Activated CD8-positive, alpha-beta memory T cell treated with anti-CD3 and anti-CD28 coated beads, Interleukin-2, amount 50 U/mL, for 4 hours (primary cell): ENCODE measurements at places on chromosomes 12 and 14.

DNA sequence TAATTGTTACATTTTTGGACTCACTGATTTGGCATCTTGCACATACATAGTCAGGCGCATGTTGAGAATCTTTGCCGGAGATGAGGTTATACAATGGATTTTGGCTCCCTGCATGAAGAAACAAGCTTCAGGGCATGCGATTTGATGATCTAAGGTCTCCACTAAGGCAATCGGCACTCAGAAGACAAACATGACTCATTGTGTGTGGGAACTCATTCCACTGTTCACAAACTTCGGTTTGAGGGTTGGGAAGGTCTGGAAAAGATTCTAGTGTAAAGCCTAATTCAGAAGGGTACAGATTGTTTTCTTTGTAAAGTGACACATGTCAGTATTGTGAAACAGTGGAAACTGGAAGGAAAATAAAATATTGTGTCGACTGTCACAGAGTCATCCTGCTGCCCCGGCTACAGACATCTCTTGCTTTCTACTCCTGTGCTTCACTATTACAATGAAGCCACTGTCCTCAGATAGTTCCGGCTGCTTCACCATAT lies 192.6 kb upstream of the HMGA2 start:
- DNase-seq, result no peak

- no peak for DNase-seq
Measured at GRCh38 chr14:35285168-35286002, 6.8 kb upstream of the PSMA6 start.

GRCh38 chr12:43763769-43764168 lies 5.0 kb downstream of the IRAK4 start:
- DNase-seq, result no peak

- DNase-seq, result no peak
Measured at GRCh38 chr12:127925971-127926370, 341.0 kb upstream of the TMEM132C start.

GRCh38 chr12:39935275-39935674 lies 170.6 kb downstream of the SLC2A13 start:
- no peak for DNase-seq

DNA sequence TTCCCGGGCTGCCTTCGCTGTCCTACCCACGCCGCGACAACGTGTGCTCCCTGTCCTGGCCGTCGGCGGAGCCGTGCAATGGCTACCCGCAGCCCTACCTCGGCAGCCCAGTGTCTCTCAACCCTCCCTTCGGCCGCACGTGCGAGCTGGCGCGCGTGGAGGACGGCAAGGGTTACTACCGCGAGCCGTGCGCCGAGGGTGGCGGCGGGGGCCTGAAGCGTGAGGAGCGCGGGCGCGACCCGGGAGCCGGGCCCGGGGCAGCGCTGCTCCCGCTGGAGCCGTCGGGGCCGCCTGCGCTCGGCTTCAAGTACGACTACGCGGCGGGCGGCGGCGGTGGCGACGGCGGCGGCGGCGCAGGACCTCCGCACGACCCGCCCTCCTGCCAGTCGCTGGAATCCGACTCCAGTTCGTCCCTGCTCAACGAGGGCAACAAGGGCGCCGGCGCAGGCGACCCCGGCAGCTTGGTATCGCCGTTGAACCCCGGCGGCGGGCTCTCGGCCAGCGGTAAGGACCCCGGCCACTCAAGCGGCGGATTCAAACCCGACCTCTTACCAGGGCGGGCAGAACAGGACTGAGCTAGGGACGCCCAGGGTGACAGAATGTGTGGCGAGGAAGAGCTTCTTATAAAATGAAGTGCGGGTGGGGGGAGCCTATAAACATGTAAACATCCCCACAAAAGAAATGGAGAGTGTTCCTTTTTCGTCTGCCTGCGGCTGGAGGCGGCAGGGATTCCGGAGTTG lies 503 bp downstream of the HOXC12 start:
- DNase-seq, result no peak

GRCh38 chr12:48351022-48351708 lies 446 bp upstream of the ZNF641 start:
- no peak for DNase-seq
